Activated naive CD8-positive, alpha-beta T cell treated with anti-CD3 and anti-CD28 coated beads for 36 hours (primary cell): ENCODE measurements at places on chromosomes 2 and 18. TPM values are rescaled to one million over a fixed set of nuclear protein-coding genes. Genes with fewer than 3 reads are reported as not detected.

Gene LBX2
- not detected for total RNA-seq

DNA sequence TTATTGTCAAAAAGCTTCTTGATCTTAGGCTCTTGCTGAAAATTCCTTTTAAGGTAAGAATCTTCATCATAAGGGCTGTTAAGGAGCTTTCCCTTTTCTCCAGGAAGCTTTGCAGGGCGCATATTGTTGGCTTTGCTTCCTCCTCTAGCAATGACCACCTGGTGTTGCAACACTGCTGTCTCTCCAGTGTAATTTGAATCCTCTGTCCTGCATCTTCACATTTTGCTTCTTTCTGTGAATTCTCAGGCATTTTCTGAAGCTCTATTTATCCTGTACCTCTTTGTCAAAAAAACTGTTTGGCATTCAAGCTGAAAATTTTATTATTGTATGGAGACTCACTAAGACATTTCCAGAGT is 533.1 kb upstream of the CHAC2 start:
- no peak overlapping the region for H3K27ac ChIP-seq
- H3K4me1 ChIP-seq = no peaks in the 10 kb centered on the region
- DNase-seq = no peak

DNA sequence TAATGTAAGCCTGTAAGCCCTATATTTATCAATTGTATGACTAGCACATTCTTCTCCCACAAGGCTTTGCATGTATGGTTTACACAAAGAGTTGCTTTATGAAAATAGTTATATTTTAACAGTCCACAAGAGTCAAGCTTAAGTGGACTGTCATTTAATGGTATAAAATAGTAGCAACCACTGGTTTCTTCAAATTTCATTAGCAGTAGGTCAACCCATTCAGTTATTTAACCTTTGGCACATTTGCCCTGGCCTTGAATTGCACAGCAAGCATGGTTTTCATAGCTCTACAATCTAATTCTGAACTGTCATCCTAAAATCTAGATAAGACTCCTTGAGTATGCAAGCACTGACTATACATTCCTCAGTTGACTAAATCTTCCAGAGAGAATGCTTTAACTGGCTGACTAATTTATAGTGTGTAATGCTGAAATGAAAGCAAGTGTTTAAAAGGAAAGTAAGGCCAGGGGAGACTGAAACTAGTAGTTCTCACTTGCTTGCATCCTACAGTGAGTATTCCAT is 1.8 kb downstream of the DPP4 start:
- peaks cover 38% of the 10 kb centered on the region for H3K4me1 ChIP-seq
- no peaks in the 10 kb centered on the region for H3K27me3 ChIP-seq
- peak overlapping the region; percentile 91 for H3K4me3 ChIP-seq

DNA sequence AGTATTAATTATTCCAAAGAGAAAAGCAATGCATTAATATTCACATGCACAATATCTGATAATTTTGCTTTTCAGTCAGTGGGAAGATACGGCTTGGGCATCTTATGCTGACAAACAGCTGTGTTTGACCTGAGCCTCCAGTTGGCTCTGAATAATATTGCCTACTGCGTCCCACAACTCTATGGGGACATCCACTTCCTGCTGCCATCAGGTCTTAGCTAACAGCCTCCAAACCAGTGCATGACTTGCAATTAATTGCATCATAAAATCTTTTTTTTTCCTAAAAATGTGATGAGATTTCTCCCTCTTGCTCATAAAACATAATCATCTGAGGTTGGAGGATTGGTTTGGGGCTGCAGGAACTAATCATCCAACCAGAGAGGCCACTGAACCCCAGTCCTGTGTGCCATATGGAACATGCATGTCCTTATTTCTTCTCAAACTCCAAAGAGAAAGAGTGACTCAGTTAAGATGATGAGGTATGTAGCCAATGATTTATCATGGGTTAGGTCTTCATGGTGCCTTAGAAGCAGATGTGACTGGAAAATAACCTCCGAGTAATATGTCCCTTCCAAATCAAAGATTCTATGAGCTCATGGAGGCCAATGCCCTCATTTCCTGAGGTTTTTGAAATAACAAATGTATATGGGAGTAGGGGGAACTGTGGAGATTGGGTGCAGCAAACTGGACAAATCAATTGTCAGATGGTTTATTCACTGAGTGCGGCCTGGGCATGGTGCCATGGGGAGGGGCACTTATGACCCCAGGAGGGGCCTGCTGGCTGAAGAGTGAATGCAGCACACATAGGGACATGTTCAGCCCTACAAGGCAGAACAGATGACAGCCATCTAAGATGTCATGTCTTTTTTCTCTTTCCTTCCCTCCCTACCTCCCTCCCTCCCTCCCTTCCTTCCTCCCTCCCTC is 39.4 kb downstream of the EDAR start:
- H3K4me3 ChIP-seq = no peak overlapping the region
- no peaks in the 10 kb centered on the region for H3K4me1 ChIP-seq
- peaks cover 37% of the 10 kb centered on the region for H3K36me3 ChIP-seq
- no peaks in the 10 kb centered on the region for H3K27me3 ChIP-seq

Gene CD226
- total RNA-seq = 57.2 TPM

- H3K4me3 ChIP-seq = no peak overlapping the region
- no peaks in the 10 kb centered on the region for H3K36me3 ChIP-seq
- no peak overlapping the region for H3K27ac ChIP-seq
- no peaks in the 10 kb centered on the region for H3K27me3 ChIP-seq
Observed at GRCh38 chr2:44037221-44037620, 41.4 kb upstream of the LRPPRC start.

GRCh38 chr18:13054336-13054735 is 63.2 kb downstream of the CEP192 start:
- H3K27ac ChIP-seq = no peak overlapping the region
- no peaks in the 10 kb centered on the region for H3K27me3 ChIP-seq
- H3K4me1 ChIP-seq = peaks cover 5% of the 10 kb centered on the region
- H3K36me3 ChIP-seq = peaks cover 29% of the 10 kb centered on the region
- H3K4me3 ChIP-seq = no peak overlapping the region
- no peak for DNase-seq

Gene SCRN3
- total RNA-seq = 15.9 TPM

Gene MAL
- 52.9 TPM for total RNA-seq

Gene CTNNA2
- total RNA-seq = not detected

DNA sequence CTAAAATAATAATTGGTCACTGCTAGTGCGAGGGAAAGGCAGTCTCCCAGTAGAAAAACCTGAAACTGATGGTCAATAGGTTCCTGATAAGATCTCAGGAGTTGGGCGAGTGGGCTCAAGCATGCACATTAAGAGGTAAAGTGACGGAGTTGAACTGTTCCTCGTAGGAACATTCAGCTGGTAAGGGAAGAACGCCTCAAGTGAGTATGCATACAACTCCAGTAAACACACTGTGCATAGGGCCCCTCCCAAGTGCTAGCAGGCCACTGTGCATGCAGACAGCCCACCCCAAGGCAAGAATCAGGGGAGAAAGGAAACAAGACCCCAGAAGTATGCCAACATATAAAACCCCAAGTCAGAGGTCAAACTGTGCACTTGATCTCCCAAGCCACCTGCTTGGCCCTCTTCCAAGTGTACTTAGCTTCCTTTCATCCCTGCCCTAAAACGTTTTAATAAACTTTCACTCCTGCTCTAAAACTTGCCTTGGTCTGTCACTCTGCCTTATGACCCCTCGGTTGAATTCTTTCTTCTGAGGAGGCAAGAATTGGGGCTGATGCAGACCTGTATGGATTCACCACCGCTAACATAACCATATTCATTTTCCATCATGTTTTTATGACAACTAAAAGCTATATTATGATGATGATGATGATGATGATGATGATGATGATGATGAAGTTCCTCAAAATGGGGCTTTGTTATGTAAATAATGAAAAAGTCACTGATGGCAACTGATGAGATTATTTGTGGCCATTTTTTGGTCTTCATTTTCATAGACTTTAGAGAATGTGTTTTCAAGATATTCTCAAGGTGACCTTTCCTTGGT is 118.0 kb upstream of the RAB27B start:
- no peak overlapping the region for H3K27ac ChIP-seq
- no peaks in the 10 kb centered on the region for H3K36me3 ChIP-seq
- peaks cover 18% of the 10 kb centered on the region for H3K27me3 ChIP-seq
- H3K4me3 ChIP-seq = no peak overlapping the region

GRCh38 chr2:9087121-9087681 is 83.7 kb upstream of the MBOAT2 start:
- no peak overlapping the region for H3K4me3 ChIP-seq
- H3K27ac ChIP-seq = no peak overlapping the region
- no peak for DNase-seq
- peaks cover under 1% of the 10 kb centered on the region for H3K27me3 ChIP-seq
- no peaks in the 10 kb centered on the region for H3K4me1 ChIP-seq
- no peaks in the 10 kb centered on the region for H3K36me3 ChIP-seq

GRCh38 chr2:66481100-66481549 is 46.2 kb downstream of the MEIS1 start:
- H3K27me3 ChIP-seq = no peaks in the 10 kb centered on the region
- no peaks in the 10 kb centered on the region for H3K36me3 ChIP-seq
- DNase-seq = no peak

Gene UGT1A3
- not detected for total RNA-seq

DNA sequence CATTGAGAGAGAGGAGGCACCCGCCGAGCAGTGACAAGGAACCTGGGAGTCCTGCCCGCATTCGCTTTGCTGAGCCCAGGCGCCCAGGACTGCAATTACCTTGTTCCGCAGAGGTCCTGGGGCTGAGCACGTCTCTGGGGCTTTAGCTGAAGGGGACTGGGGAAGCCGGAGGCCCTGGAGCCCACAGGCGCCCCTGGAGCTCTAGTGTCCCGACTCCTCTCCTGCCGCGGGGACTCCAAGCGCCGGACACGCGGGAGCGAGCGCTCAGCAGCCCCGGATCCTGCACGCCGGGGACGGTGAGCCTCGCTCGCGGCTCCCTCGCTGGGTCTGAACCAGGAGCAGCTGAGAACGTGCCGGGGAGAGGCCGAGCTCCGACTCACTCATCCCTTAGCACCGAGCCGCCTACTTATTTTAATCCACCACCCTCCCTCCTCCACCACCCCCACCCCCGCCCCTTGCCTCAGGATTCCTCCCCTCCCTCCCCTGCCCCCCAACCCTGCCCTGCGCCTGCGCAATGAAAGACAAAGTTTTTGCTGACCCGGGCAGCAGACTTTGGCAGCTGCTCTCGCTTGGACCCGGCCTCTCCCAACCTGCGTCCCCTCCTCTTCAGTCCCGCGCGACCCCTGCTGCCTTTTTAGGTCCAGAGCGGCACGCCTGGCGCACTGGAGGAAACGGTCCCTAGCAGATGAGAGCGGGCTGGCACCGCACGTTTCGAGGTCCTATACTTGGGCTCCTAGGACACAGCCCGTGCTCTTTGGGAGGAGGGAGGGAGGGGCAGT is at the start of gene OSR1:
TSS of gene OSR1 (minus strand) at position 382 of the 779 bp plus-strand sequence. CDS start 4,818 bp downstream, outside the sequence.
- peak within 1 kb of the TSS; percentile 52 for H3K4me3 ChIP-seq
- no peaks in the 10 kb centered on the region for H3K36me3 ChIP-seq
- no peak for DNase-seq
